ENCODE measurements at places on chromosomes 6 and 20. TPM values are rescaled to one million over a fixed set of nuclear protein-coding genes. Genes with fewer than 3 reads are reported as not detected.

The ULBP1 gene
- total RNA-seq = 0.23 TPM

The SLC2A4RG gene
- 4.6 TPM for total RNA-seq

The CLVS2 gene
- 43.6 TPM for total RNA-seq

The PHF20 gene
- total RNA-seq = 50.5 TPM

The ADAT2 gene
- total RNA-seq = 5.1 TPM

The NAPB gene
- total RNA-seq = 196 TPM

The HEY2 gene
- total RNA-seq = 2.8 TPM

The C20orf204 gene
- total RNA-seq = 3.7 TPM

The RBM24 gene
- total RNA-seq = 11.5 TPM

The RAE1 gene
- total RNA-seq = 34.4 TPM

The FANCE gene
- total RNA-seq = 8.8 TPM

The THBS2 gene
- total RNA-seq = 14.1 TPM

The TP53TG5 gene
- total RNA-seq = not detected

The TAF8 gene
- total RNA-seq = 9.2 TPM

The HLA-DOB gene
- not detected for total RNA-seq

The MOG gene
- total RNA-seq = 1.4 TPM

The SPATS1 gene
- 1.2 TPM for total RNA-seq

The MROH8 gene
- 9.9 TPM for total RNA-seq

The APOBEC2 gene
- total RNA-seq = not detected

The CSE1L gene
- total RNA-seq = 129 TPM

The SRC gene
- total RNA-seq = 30.2 TPM

The DZANK1 gene
- 6.0 TPM for total RNA-seq

The MYLK2 gene
- 1.6 TPM for total RNA-seq

The SLC22A16 gene
- total RNA-seq = not detected

The GCNT2 gene
- total RNA-seq = 21.7 TPM

The RIPOR3 gene
- 2.3 TPM for total RNA-seq

The RAET1L gene
- total RNA-seq = 0.23 TPM

The SERPINB1 gene
- 7.2 TPM for total RNA-seq

The THBD gene
- total RNA-seq = 1.8 TPM

The PNLDC1 gene
- total RNA-seq = 0.23 TPM

The MUCL3 gene
- total RNA-seq = not detected

The ATP9A gene
- total RNA-seq = 390 TPM

Data from diencephalon (tissue), 1 donor.